DMS 273 treated with DMSO at 0.1 percent for 48 hours (cell line): ENCODE measurements at places on chromosomes 12 and 14.

DNA sequence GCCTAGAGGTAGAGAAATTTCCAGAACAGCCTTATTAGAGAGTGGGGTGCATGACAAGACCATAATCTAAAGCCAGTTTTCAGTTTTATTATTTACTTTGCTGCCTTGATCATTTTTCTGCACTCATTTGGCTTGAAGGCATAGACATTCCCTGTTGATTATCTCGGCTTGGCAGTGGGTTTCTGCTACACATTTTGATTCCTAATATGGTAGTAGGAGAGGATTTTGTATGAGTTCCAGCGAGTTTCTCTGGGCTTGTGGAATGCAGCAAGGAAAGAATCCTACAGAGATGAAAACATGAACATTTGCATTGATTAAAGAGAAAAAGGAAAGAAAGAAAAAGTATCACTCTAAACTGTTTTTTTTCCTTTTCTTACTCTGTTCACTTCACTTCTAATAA is 281.2 kb downstream of the PAWR start:
- DNase-seq: no peak

- no peak for DNase-seq
Measured at GRCh38 chr14:105888784-105889665, 362.6 kb downstream of the TMEM121 start.

- no peak for DNase-seq
Measured at GRCh38 chr12:88052686-88053085, 23.5 kb upstream of the C12orf50 start.

DNA sequence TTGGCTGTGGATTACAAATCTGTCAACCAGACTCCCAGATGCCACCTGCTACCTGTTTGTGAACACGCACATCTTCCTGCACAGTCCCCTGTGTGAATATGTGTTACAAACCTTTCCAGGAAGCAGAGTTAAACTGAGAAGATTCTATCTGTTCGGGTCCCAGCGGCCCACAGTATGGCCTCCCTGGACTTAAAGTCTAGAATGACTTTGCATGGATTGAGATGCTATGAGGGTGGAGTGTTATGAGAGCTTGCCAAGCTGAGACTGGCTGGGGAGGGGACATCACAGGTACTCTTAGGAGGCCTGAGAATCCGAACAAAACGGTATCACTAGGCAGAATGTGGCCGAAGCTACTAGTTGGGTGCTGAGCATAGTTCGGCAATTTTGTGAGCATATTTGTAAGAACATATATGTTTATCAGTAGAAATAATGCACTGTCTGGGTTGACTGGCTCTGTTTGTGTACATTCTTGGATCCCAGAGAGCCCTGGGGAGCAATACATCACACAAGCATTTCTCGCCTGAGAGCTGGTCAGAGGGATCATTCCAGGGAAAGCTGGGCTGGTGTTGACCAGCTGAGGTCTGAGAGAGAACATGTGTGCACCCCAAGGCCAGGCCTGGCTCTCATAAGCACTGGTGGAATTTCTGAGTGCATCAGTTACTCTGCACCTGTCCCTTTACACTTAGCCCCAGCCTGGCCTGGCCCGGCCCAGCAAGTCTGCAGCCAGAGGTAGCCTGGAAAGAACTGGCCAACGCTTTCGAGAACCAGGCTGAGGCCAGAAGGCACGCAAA is 29.8 kb upstream of the LTBP2 start:
- no peak for DNase-seq
